ENCODE measurements at places on chromosomes 3 and 15.

DNA sequence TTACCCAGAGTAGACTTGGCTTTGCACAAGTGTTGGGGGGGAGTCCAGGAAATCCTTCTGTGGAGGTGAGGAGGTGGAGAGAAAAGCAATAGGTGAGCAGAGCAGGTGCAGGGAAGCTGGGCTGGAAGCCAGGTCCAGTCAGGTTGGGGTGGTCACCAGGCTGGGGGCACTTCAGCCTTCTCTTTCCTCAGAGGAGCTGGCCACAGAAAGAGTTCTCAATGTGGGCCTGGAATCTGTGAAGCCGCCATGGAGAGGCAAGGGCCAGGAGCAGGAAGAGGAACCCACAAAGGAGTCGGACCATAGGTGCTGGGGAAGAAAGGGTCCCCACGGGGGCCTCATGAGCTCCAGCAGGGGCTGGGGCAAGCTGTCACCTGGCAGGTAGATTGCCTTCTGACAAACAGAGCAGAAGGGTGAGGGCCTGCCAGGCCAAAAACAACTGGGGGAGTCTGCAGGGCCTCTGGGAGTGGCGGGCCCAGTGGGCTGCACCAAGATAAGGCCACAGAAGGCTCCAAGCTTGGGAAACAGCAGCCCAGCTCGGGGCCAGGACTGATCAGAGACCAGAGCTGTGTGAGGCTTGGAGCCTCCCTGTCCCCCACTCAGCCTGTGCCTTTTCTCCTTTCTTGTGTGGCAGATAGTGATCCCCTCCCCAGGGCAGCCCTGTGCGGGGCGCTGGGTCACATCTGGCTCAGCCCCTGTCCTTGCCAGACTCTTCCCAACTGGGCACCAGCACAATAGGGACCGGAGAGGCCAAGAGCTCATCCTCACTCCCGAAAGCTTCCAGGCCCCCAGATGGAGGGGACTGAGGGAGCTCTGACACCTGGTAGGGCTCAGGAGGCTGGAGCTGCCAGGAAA is 53.0 kb upstream of the FGD5 start:
- no peak for DNase-seq

DNA sequence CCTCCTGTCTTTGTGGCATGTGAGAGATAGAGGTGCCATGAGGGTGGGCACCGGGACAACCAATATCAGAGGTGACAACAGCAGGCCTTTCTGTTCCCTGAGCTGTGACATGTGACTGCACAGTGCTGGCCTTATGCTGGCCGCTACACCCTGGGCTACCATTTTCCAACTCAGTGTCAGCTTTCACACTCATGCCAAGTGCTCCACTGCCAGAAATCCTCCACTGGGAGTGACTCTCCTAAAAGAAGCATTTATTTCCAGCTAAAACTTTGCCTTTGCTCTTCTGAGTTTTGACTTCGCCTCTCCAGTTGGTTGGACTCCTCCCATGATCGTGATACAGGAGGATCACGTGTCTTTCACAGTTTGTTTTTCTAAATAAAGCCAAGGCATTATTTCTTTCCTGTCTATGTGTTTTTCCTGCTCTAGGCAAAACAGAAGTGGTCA is 31.4 kb downstream of the CA12 start:
- no peak for DNase-seq

DNA sequence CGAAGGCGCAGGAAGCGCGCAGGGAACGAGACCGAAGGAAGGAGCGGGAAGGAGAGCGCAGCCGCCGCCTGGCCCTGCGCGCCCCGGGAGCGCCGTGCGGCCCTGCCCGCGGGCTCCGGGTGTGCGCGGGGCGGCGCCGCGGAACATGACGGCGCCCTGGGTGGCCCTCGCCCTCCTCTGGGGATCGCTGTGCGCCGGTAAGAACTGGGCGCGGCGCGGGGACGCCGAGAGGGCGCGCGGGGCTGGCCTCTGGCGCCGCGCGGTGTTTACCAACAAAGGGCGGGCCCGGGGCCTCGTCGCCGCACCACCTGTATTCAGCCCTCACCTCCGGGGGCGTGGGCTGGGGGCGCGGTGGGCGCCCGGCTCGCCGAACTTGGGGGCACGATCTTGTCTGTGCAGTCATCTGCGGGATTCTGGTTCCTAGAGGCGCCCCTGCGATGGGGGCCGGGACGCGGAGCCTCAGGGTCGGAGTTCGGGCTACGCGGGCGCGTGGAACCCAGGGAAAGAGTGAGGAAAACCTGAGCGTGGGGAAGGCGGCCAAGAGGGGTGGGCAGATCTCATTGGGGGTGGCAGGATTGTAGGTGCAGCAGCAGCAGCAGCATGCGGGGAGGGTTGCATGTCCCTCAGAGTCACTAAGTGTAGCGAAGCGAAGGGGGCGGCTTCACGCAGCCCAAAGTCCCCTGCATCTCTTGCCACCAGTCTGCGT is 641 bp downstream of the ACVR2B start:
- no peak for DNase-seq

- DNase-seq: no peak
Measured at GRCh38 chr15:40232625-40233070, 6.2 kb upstream of the PAK6 start.

GRCh38 chr15:63922916-63923315 is 89.2 kb upstream of the HERC1 start:
- no peak for DNase-seq

DNA sequence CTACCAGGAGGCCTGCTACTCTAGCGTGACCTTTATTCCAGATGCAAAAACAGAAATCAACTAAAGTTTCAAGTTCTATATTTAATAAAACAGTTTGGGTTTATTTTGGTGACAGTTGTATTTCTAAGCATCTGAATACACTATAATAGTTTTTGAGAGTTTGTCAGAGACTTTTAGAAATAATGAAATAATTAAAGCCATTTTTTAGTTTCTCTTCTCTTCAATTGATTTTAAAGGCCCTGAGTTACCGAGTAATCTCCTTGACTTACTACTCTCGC is 523.4 kb downstream of the CADM2 start:
- no peak for DNase-seq

DNA sequence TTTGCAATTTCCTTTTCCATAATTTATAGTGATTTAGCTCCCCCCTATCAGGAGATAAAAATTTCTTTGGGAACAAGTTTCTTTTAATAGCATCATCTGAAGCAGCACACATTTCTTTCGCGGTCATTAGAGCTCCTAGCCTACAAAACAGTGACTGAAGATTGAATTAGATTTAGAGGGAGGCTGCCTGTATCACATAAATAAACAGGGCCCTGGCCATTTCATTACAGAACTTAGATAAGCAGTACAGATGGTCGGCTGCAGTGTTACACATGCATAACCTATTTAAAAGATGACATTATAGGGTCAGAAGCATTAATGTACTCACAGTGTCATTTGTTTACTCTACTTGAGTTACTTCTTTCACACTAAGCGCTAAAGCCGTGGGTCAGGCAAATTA is 81.4 kb upstream of the SLC25A26 start:
- no peak for DNase-seq

DNA sequence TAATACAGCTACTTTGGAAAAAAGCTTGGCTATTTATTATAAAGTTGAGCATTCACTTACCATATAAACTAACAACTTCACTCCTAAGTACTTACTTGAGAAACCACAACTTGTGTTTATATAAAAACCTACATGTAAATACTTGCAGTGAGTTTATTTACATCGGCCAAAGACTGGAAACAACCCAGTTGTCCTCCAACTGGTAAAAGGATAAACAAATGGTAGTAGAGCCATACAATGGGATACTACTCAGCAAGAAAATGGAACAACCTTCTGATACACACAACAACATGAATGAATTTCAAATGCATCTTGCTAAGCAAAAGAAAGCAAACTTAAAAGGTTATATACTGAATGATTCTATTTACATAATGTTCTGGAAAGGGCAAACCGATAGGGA is 63.7 kb downstream of the SLC7A14 start:
- no peak for DNase-seq

DNA sequence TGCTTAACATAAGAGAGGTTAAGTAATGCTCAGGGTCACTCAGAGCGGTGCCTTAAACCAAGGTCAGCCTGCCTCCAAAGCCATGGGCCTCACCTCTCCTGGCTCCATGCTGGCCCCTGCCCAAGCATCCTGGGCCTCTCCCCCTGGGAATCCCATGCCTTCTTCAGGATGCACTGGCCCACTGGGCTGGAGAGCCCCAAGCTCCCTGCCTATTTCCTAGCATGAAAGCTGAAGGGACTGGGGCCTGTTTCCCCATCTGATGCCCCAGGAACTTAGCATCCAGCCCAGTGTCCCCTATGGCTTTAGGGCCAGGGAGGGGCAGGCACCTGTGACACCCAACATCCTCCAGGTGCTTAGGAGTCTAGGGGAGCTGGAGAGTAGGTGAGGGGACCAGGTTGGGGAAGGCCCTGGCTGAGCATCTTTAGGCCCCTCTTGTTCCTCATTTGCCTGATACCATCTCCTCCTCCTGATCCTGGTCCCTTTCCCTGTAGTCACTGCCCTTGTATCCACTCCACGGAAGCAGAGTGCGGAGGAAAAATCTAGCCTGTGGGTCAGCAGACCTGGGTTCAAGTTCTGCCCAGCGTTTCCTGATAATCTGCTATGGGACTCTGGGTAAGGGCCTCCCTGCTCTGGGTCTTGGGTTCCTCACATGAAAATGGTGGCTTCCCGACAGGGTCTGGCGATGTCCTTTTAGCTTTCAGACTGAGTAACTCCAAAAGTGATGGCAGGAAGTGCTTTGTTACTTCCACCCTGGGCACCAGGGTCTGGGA is 28.6 kb downstream of the EHD4 start:
- DNase-seq: no peak

GRCh38 chr3:164371681-164372080 is 706.6 kb downstream of the SI start:
- DNase-seq: no peak

DNA sequence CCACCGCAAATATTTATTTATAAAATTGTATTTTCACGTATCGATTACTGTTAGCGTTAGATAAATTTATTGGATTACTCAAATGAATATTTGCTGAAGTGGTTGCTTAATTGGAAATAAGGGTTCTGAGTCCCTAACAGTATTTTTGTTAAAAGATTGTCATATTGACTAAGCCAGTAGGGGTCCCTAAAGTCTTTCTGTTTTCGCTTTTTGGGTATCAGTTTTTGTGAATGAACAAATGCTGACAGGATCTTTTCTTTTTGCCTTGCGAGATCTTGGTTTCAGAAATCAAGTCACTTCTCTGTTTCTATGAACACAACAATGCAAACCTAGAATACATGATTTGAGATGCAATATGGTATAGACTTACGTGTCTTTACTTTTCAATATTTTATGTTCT is 7.1 kb downstream of the RAD51 start:
- DNase-seq: no peak

DNA sequence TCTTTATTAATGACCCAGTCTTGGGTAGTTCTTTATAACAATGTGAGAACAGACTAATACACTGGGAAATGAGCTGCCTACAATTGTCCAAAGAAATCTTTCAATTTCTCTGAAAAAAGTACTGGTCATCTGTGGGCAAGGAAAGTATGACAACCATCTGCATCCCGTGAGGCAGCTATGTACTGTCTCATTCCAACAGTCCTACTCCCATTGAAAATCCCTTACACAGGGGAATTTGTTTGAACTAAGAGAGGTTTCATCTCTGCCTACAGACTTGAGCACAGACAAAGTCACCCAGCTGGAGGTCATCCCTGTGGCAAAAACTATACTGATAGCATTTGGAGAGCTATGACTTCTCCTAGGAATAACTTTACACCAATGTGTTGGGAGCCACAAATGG is 27.1 kb downstream of the SHC4 start:
- no peak for DNase-seq

DNA sequence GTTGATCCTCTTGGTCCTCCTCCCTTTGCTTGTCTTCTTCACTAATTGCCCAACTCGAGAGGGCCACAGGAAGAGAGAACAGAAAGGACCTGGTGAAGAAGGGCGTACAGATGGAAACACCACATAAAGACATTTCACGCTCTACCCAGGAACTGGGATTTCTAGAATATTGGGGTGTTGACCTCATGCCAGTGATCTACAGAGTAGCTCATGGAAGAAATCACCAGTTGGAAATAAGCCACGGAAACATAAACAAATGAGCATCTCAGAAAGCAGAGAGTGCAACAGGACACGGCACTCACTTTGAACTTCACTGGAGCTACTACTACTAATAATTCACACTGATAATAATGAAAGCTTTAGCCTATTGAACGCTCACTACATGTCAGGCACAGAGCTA is 84.6 kb upstream of the ARHGEF3 start:
- DNase-seq: no peak

DNA sequence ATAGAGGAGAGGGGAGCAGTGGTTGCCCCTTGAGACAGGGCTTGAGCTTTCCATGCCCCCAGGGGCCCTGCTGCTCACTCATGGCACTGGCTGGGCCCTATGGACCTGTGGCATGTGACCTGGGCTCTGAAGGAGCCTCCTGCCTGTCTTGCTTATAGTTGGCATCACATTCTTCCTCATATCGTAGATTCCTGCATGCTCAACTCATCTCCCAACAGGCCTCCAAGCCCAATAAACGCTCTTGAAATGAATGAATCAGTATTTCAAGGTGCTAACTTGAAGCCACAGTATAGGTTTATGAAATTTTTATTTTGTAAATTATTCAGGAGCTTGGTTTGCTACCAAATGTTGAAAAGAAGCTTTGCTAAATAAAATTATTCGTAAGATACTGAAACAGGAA is 93.3 kb upstream of the SLC7A14 start:
- no peak for DNase-seq

DNA sequence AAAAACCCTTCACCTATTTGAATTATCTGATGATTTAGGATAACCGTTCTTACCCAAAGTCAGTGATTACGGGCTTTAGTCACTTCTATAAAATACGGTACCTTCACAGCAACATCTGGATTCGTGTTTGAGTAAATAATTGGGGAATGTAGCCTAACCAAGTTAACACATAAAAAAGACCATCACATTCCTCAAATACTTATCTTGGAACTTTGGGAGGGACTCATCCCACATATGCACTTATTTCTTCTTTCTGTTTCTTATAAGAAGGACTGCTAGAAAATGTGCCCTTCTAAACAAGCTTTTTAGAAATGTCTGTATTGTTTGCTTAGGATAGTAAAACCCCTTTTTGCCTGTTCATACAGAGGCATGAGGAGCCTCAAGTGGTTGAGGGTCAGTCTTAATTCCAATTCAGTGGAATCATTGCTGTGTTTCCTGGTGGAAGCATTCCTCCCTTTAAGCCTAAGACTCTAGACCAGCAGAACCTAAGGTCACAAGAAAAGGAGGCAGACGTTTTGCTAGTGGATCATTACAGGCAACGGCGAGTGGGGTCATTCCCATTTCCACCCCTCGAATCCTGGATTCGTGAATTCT is 67.5 kb downstream of the TMEM44 start:
- DNase-seq: no peak

DNA sequence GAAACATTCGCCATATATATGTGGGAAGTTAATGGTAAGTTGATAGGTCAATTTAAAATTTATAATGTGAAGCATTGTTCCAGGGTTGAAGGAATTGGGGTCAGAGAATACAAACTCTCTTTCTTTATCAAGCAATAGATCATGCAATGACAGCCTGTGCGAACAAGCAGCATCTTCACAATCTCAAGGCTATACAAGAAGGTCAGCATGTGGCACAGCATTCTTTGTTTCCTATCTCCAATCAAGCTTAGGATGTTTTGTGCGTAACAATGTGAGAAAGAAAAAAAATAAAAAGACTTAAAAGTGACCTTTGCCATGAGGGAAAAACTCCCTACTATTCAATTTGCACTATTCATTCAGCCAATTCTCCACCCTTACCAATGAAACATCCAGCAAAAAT is 288.1 kb upstream of the NECTIN3 start:
- no peak for DNase-seq

Data from activated CD8-positive, alpha-beta memory T cell treated with anti-CD3 and anti-CD28 coated beads for 4 hours (primary cell).